Right atrium auricular region (tissue), 2 donors: ENCODE measurements at places on chromosomes 2 and 18. TPM values are rescaled to one million over a fixed set of nuclear protein-coding genes. Genes with fewer than 3 reads are reported as not detected.

DNA sequence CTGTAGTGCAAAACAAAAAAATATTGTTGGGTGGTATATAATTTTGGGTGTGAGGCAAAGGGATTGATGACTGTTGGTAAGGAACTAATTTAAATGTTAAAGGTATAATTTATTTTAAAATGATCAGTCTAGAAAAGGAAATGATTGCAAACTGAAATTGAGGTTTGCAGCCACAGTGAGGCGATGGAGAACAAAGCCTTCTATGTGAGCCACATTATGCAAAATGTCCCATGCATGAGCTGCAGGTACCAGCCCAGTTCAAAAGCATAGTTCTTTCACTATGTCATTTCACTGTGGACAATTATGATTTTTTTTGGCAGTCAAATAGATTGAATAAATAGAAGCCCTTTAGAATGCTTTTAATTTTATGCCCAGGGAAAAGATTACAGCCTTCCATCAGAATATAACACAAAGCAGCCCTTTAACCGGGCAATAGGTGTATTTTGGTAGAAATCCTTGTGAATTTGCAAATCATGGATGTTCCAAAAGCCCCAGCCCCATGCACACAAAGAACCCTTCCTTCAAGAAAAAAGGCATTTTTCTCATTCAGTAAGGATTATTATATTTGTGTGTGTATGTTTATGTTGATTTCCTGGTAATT, 1.7 kb downstream of the MAP2 start:
- no peak for DNase-seq
- no peaks in the 10 kb centered on the region for H3K4me1 ChIP-seq
- no peaks in the 10 kb centered on the region for H3K27me3 ChIP-seq
- no peak overlapping the region for H3K27ac ChIP-seq

- peaks cover 54% of the 10 kb centered on the region for H3K4me1 ChIP-seq
- no peak overlapping the region for H3K4me3 ChIP-seq
- H3K27me3 ChIP-seq: no peaks in the 10 kb centered on the region
Measured at GRCh38 chr2:120543899-120544298, 191.8 kb upstream of the GLI2 start.

Gene G6PC2
- total RNA-seq: not detected

Gene ACMSD
- not detected for total RNA-seq

Gene DLGAP1
- 0.56 TPM for total RNA-seq

Gene MATN3
- total RNA-seq: not detected

Gene MAT2A
- total RNA-seq: 101 TPM
